ENCODE measurements at places on chromosomes 7 and 10.

DNA sequence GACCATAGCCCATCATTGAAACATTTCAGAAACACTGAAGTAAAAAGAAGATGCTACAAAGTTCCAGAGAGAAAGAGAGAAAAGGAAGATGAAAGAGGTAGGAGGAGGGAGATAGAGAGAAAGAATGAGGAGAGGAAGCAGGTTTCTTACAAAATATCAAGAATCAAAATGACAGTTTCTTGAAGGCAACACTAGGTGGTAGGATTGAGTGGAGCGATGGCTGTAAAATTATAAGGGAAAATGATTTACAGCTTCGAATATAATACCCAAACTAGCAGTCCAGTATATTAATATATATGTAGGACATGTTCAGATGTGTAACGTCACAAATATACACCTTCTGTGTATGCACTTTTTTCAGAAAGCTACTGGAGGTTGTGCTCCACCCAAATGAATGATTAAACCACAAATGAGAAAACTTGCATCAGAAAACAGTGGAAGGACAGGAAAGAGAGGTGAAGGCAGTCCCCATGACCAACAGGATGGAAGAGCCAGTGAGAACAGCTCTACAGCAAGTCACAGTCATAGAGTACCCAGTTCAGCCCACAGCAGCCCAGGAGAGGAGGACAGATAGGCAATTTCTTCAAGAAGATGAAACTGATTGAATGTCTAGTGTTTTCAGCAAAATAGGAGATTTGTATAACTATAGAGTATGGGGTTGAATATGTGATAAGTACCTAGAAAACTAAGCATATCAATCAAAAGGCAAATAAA is 151.5 kb upstream of the TARP start:
- no peak for DNase-seq

DNA sequence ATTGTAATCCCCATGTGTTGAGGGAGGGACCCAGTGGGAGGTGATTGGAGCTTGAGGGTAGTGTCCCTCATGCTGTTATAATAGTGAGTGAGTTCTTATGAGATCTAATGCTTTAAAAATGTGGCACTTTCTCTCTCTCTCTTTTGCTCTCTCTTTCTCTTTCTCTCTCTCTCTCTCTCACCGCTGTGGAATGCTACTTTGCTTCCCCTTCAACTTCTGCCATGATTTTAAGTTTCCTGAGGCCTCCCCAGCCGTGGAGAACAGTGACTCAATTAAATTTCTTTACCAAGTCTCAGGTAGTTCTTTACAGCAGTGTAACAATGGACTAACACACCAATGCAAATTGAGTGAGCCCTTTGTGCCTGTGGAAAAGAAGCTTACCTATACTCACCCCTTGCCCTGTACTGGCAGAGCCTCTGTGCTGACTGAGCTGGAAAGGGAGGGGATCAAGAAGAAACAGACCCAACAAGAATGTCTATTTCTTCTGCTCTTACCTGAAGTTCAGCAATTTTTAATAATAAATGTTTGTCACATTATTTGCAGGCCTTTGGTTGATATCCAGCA is 642.5 kb upstream of the KCND2 start:
- DNase-seq, result no peak

GRCh38 chr10:43963793-43964425 is 315.2 kb upstream of the ZNF32 start:
- no peak for DNase-seq

GRCh38 chr10:123962756-123963530 is 71.3 kb upstream of the CPXM2 start:
- no peak for DNase-seq

- DNase-seq, result no peak
Measured at GRCh38 chr10:92180399-92180798, 110.5 kb downstream of the CPEB3 start.

DNA sequence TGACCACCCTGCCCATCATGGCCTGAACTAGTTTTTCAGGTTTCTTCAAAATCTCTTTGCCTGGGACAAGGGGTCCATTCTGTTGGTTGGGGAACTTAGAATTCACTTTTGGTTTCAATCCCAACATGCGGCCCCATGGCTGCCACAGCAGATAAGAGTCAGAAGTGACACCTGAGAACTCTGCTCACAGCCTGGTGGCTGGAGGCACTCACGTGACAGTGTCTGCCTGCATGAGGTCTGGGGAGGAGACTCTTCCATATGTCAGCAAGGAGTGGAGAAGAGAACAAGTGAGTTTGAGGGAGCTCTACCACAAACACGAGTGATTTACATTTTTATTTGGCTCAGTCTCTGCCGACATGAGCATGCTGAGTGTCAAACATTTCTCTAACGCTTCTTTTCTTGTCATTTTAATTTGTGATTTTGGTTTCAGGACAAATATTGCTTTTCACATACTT is 370.4 kb downstream of the TNS3 start:
- DNase-seq, result no peak

DNA sequence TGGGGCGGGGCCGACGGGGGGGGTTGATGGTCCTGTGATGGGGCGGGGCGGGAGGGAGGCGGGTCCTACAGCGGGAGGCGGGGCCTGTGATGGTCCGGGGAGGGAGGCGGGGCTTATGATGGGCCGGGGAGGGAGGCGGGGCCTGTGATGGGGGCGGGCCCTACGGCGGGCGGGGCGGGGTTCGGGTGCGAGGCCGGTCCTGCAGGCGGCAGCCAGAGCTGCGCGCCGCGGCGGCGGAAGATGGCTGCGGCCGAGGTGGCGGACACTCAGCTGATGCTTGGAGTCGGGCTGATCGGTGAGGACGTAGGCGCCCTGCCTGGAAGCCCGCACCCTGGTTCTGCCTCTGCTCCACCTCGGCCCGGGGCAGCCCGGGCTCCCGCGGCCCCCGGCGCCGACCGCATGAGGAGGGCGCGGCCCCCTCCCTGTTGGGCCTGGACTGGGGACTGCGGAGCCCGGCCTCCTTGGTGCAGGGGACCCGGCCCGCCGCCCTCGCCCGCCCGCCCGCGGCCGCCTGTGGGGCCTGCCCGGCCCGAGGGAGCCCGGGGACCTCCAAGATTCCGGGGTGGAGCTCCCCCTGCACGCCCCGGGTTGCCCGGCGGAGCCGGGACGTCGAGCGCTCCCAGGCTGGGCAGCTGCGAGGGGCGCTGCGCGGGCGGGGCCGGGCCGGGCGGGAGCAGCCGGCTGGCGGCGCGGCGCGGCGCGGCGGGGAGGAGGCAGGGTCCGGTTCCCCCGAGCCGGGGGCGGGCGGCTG is at the start of gene DENND10:
TSS of gene DENND10 (plus strand) at position 211 of the 751 bp plus-strand sequence. CDS start at position 241, 30 bp downstream.
- DNase-seq, result peak; percentile 49

GRCh38 chr10:103080891-103081581 is 112.0 kb downstream of the NT5C2 start:
- no peak for DNase-seq

DNA sequence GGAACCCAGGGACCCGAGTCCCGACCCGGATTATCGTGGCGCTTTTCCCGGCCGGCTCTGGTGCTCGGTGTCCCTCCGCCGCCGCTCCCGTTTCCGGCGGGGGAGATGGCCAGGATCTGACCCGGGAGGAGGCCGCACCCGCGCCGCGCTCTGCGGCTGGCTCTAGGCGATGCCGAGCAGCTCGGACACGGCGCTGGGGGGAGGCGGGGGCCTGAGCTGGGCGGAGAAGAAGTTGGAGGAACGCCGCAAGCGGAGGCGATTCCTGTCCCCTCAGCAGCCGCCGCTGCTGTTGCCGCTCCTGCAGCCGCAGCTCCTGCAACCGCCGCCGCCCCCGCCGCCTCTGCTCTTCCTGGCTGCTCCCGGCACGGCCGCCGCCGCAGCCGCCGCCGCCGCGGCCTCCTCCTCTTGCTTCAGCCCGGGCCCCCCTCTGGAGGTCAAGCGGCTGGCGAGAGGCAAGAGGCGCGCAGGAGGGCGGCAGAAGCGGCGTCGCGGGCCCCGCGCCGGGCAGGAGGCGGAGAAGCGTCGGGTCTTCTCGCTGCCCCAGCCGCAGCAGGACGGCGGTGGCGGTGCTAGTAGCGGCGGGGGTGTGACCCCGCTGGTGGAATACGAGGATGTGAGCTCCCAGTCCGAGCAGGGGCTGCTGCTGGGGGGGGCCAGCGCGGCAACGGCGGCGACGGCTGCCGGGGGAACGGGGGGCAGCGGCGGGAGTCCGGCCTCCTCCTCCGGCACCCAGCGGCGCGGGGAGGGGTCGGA is 593 bp downstream of the CDK13 start:
- peak; percentile 24 for DNase-seq

- no peak for DNase-seq
Measured at GRCh38 chr10:84521013-84521412, 192.6 kb downstream of the CCSER2 start.

DNA sequence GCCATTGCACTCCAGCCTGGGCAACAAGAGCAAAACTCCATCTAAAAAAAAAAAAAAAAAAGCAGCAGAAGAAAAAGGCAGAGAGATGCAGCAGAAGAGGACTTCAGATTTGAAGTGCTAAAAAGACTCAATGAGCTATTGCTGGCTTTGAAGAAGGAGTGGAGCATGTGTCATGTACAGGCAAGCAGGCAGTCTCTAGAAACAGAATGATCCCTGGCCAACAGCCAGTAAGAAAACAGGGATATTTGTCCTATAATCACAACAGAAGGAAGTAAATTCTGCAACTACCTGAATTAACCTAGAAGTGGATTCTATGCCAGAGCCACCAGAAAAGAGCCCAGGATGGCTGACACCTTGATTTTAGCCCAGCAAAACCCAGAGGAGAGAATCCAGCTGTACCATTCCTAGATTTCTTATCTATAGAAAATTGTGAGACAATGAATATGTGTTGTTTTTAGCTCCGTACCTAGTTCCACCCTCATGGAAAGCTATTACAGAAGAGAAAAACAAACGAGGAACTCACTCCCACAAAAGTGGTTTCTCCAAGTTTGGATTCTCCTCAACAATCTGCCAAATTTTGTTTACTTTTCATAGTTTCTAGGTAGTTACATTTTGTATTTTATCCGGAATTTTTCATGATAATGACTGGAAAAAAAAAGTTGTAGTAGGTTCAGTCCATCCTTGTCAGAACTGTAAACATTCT is 198.2 kb upstream of the GNAI1 start:
- DNase-seq, result no peak

DNA sequence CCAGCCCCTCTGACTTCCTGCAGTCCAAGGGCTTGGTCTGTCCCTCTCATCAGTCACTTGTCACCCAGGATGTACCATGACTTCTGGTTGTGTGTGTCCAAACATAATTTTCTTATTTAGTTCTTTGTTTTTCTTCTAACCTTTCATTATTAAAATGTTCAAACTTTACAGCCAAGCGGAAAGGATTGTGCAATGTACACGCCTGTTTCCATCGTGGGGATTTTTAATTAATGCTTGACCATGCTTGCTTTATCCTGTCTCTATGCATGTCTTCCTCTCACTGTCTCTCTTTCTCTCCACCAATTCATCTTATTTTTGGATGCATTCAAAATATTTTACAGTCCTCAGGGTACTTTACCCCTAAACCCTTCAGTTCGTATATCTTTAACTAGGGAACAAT is 26.2 kb upstream of the ZNF488 start:
- no peak for DNase-seq

DNA sequence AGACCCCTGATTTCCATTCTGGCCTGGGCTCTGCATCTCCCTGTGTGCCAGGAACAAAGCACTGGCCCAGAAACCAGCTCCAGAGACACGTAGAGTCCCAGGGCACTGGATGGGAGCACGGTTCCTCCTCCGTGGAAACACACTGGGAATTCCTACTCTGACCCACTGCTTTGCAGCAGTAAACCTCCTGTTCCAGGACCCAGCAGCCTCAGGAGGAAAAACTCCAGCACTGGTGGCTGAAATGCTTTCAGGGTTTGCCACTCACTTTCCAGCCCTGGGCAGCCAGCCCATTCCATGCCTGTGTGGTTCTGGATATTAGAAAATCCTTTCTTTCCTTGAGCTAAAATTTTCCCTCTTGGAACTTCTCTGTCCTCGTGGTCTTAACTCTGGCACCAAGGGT is 58.0 kb downstream of the FAM171A1 start:
- no peak for DNase-seq

DNA sequence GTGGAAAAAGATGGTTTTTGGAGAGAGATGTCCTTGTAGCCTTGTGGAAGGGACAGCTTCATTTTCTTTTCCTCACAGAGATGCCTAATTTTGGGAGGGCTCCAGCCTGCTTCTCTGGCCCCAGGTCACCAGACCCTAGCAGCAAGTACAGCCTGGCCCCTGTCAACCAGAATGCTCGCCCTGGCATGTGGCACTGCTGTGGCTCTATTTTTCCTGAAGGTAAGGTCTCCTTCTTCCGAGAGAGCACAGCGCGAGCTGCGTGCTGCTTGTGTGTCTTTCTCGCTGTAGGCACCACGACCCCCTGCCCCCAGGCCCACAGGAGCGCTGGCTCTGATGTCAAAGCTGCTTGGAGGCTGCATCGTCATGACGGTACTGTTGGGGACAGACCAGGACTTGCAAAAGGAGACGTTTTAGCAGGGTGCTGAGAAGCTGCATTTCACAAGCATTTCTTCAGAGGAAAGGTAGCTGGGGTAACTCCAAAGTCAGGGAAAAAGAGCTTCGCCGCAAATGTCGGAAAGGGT is 58.7 kb downstream of the CLEC2L start:
- no peak for DNase-seq

DNA sequence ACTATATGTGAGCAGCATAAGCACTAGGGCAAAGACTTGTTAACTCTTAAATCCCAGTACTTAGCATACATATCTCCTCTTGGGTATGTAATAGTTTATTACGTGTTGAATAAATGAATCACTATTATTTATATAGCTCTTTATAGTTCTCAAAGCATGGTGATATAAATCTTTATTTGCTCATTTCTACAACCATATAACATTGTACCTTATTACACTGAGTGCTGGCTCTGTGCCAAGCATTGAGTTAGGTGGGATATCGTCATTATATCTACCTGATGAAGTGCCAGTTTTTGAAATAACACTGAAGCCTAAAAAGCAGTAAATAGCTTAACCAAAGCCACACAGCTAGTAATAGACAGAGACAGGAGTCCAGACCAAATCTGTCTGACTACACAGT is 27.9 kb downstream of the AHR start:
- DNase-seq, result no peak

GRCh38 chr7:128172151-128172550 is 68.9 kb upstream of the LEP start:
- DNase-seq, result no peak

DNA sequence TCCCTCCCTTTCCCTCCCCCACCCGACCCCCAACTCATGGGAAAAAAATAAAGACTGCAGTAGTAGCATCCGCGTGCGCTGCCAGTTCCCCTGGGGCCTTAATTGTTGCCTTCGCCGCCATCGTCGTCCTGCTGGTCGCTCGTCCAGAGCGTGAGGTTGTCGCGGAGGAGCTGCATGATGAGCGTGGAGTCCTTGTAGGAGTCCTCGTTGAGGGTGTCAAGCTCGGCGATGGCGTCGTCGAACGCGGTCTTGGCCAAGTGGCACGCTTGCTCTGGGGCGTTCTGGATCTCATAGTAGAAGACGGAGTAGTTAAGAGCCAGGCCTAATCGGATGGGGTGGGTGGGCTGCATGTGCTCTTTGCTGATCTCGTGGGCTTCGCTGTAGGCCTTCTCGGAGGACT is 27.0 kb downstream of the HSPB1 start:
- no peak for DNase-seq
